ENCODE measurements at places on chromosomes 4 and X. TPM values are rescaled to one million over a fixed set of nuclear protein-coding genes. Genes with fewer than 3 reads are reported as not detected.

- no peak for DNase-seq
Observed at GRCh38 chrX:5869786-5870185, 358.9 kb downstream of the NLGN4X start.

DNA sequence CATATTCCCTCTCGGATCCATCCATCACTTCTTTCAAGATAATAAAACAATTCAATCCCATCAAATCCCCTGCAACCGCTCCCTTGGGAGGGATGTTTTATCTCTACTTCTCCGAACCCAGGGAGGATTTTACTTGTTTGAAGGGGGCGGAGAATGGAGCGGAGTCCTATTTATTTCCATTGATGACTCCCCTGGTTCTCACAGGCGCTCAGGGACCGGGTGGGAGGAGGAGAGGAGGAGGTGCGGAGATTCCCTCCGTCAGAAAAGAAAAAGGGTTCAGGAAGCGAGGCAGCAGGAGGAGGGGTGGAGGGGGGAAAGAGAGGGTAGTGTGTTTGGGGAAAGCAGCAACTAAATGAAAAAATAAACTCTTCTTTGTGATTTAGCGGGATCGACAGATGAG, 2.1 kb downstream of the NDNF start:
- DNase-seq: no peak

DNA sequence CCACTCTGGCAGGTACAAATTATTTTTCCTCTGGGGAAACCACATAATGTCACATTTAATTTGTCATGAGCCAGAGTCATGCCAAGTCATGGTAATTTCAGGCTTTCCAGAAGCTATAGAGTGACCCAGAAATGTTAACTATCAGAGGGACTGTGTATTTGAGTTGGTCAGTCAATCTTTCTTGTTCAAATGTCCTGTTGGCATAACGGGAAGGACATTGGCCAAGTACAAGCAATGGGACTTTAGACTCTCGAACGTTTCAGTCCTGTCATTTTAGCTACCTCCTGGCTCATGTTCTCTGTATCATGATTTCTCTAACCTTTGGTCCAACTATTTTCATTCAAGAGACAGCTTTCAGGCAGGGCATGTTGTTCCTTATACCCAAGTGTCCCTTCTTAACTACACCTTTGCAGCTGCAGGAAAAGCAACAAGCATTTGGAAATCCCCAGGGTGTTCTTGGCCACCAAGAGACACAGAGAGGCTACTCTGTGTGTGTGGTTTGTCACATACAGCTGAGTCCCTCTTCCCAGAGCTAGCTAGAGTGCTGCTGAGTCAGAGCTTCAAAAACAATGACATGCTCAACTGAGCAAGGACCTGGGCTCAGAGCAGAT, 142.6 kb downstream of the EGF start:
- no peak for DNase-seq

DNA sequence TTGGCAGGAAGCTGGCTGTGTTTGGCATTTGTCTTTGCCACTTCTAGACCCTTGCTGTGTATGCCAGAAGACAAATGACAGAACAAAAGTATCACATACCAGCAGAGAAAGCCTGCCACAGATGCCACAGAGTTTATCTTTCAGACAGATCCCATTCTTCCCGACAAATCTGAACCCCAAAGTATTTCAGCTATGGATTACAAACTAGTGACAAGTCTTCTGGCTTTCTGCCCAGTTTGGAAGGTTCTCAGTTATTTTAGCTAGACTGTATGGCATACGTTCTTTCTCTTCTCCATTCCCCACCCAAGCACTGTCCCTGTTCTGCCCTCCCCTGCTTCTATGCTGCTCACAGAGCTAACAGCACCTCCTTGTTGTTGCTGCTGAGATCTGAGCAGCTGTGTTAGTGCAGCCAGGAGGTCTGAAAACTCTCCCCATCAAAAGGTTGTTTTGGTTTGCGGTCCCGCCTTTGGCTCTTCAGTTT, 236.7 kb downstream of the FRAS1 start:
- DNase-seq: no peak

DNA sequence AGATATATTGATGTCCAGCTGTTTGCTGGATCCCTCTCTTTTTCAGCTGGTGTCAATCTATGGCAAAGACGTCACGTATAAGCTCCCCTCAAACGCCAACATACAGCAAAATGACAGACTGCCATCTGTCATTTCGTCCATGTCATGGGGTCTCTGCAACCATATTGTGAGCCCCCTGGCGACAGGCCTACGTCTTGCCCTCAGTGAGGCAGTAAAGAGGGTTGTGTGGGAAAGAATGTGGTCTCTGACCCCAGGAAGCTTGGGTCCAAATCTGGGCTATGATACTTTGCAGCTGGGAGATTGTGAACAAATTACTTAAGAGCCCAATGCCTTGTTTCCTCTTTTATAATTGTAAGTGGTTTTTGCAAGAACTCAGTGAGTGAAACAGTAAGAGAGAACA, 7.4 kb downstream of the SUPT20HL2 start:
- no peak for DNase-seq

- DNase-seq: no peak
Observed at GRCh38 chrX:46838486-46838870, 1.6 kb downstream of the RP2 start.

GRCh38 chr4:70818921-70819320, 20.8 kb downstream of the GRSF1 start:
- no peak for DNase-seq

DNA sequence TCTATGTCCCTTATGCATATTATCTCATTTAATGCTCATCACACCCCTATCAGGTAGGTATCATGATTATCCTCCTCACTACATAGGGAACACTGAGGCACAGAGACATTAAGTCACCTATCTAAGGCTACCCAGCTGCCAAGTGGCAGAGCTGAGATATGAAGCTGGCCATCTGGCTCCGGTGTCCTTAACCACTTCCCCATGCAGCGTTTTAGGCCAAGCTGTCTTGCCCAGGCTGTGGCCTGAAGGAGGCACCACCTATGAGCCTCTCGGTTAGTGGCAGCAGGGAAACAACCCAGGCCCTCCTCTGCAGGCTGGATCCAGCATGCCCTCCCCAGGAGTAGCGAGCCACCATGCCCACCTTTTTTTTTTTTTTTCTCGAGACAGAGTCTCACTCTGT, 16.3 kb downstream of the PJA1 start:
- DNase-seq: no peak

Gene TENM3
- total RNA-seq: 6.8 TPM

Gene ASB9
- total RNA-seq: 0.55 TPM

Gene BMP3
- not detected for total RNA-seq

Gene PPP2R2C
- 8.6 TPM for total RNA-seq

Gene SERPINA7
- not detected for total RNA-seq
